ENCODE measurements at places on chromosomes 1 and 21. TPM values are rescaled to one million over a fixed set of nuclear protein-coding genes. Genes with fewer than 3 reads are reported as not detected.

FMO1 gene
- not detected for total RNA-seq

GRCh38 chr1:99849413-99849743 is 783 bp upstream of the AGL start:
- H3K4me3 ChIP-seq: peak overlapping the region; percentile 87
- peak overlapping the region; percentile 95 for H3K27ac ChIP-seq
- H3K4me1 ChIP-seq: peaks cover 36% of the 10 kb centered on the region

SYT6 gene
- total RNA-seq: 0.60 TPM

GRCh38 chr1:115184951-115185331 is 95.6 kb upstream of the TSPAN2 start:
- peak overlapping the region; percentile 96 for H3K27ac ChIP-seq
- DNase-seq: peak; percentile 52
- no peaks in the 10 kb centered on the region for H3K27me3 ChIP-seq
- H3K4me1 ChIP-seq: peaks cover 42% of the 10 kb centered on the region

- no peak overlapping the region for H3K27ac ChIP-seq
- H3K4me3 ChIP-seq: no peak overlapping the region
- peaks cover 10% of the 10 kb centered on the region for H3K4me1 ChIP-seq
- DNase-seq: peak; percentile 74
- H3K27me3 ChIP-seq: no peaks in the 10 kb centered on the region
Observed at GRCh38 chr1:31216016-31216415, 23.7 kb downstream of the NKAIN1 start.

GRCh38 chr1:175947771-175948170 is 204.4 kb upstream of the TNR start:
- no peak overlapping the region for H3K4me3 ChIP-seq
- DNase-seq: no peak
- H3K27me3 ChIP-seq: no peaks in the 10 kb centered on the region
- no peak overlapping the region for H3K27ac ChIP-seq
- H3K36me3 ChIP-seq: peaks cover 16% of the 10 kb centered on the region

DNA sequence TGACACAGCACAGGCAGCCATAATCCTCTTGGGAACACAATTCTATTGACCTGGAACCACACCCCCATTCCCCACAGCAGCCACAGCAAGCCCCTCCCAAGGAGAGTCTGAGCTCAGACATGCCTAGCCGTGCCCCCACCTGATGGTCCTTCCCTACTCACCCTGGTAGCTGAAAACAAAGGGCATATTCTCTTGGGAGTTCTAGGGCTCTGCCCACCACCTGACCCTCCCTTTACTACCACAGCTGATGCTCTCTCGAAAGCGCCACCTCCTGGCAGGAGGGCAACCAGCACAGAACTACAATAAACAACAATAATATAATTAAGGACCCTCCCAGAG is 184.8 kb upstream of the COA6 start:
- H3K27ac ChIP-seq: no peak overlapping the region
- DNase-seq: no peak

- no peaks in the 10 kb centered on the region for H3K36me3 ChIP-seq
- DNase-seq: no peak
- H3K27me3 ChIP-seq: no peaks in the 10 kb centered on the region
Observed at GRCh38 chr21:24824209-24824608, 783.1 kb downstream of the MRPL39 start.

FLG2 gene
- total RNA-seq: not detected

DNA sequence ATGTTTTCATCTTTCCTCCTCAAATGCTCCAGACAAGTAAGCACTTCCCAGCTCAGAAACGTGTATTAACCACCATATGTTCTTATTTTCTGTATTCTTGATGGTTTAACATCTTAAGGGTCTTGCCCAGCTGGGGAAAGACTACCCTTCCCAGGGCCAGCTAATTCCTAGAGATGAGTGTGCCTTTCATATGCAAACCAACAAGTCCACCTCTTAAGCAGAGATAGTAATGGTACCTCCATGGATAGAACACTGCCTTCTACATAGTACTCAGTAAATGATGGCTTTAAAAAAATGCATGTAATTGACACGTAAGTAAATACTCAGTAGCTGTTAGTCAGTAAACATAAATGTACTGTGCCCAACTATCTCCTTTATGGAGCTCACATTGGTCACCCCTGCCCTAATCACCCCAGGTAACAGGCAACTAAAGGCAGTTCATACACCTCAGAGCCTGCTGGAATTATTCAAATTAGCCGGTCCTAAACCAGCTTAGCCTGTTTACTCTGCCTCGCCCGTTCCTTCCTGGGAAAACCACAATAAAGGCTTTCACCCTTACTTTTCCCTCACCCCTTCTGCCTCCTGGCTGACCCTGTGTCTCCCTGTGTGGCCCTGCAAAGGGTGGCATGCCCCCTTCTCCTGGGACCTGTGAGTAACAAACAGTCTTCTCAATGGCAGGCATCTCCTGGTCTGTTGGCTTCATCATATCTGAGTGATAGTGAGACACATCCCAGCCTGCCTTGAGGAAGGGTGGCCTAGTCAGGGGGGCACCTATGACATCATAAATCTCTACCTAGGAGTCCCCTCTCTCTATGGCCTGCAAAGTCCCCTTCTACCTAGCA is 40.1 kb upstream of the KLHDC7A start:
- no peak overlapping the region for H3K27ac ChIP-seq
- H3K4me1 ChIP-seq: no peaks in the 10 kb centered on the region
- H3K4me3 ChIP-seq: no peak overlapping the region
- no peak for DNase-seq
- peaks cover 9% of the 10 kb centered on the region for H3K27me3 ChIP-seq
- no peaks in the 10 kb centered on the region for H3K36me3 ChIP-seq

DNA sequence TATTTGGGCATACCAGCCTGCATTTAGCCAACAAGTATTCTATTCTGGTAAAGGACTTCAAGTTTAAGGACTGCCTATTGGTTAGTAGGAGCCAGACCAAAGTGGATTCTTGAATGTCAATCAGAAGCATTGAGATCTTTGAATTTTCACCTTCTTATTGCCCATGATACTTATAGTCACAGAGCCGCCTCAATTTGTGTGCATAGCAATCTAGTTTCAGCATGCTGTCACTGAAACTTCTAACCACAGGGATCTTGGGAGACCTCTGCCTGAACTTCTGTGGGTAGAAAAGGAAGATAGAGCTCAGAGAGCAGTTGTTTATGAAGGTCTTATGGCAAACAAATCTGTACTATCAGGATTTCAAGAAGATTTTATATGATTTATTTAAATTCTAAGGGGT is 501.4 kb upstream of the USP24 start:
- no peak for DNase-seq
- H3K4me1 ChIP-seq: peaks cover 13% of the 10 kb centered on the region
- no peak overlapping the region for H3K4me3 ChIP-seq
- no peaks in the 10 kb centered on the region for H3K36me3 ChIP-seq

NBPF6 gene
- not detected for total RNA-seq

DNA sequence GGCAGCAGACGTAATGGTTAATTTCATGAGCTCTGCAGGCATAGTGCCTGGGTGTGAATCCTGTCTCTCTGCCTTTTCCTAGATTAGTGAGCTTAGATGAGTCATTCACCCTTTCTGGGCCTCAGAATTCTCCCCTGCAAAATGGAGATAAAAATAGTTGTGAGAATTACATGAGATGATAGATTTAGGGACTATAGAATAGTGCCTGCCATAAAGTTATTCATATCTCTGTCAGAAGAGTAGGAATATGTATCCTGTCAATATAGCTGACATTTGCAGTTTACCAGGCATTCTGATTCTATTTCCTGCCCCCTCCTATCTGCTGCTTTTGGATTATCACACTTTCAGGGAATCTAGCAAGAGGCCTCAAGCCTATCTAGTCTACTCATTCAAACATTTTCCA is 112.0 kb downstream of the PDE4B start:
- H3K27ac ChIP-seq: no peak overlapping the region
- H3K4me3 ChIP-seq: no peak overlapping the region
- no peaks in the 10 kb centered on the region for H3K36me3 ChIP-seq
- DNase-seq: no peak
- H3K27me3 ChIP-seq: no peaks in the 10 kb centered on the region

RNU1-4 gene
- 1,745 TPM for total RNA-seq

HES4 gene
- total RNA-seq: 12.9 TPM

CRNN gene
- total RNA-seq: not detected

GRCh38 chr1:46822248-46822826 is 23.5 kb downstream of the CYP4B1 start:
- DNase-seq: no peak
- H3K27ac ChIP-seq: no peak overlapping the region
- no peaks in the 10 kb centered on the region for H3K27me3 ChIP-seq
- H3K4me3 ChIP-seq: no peak overlapping the region
- no peaks in the 10 kb centered on the region for H3K4me1 ChIP-seq

DNA sequence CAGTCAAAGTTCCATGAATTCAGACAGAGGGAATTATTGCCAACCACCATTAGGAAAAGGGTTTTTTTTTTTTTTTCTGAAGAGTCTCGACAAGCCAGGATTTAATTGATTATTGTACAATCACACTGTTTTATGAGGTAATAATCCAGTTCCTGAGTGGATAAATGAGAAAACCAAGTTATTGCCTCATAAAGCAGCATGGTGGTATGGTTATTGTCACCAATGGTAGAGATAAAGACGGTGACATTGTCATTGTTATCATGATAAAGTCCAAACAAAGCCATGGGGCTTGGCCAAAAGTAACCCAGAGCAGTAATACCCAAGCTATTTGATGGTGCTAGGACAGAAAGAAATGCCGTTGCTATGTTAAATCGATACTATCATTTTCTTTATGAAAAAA is 232.8 kb downstream of the USH2A start:
- no peaks in the 10 kb centered on the region for H3K4me1 ChIP-seq
- H3K27me3 ChIP-seq: peaks cover 4% of the 10 kb centered on the region
- no peak for DNase-seq

DNA sequence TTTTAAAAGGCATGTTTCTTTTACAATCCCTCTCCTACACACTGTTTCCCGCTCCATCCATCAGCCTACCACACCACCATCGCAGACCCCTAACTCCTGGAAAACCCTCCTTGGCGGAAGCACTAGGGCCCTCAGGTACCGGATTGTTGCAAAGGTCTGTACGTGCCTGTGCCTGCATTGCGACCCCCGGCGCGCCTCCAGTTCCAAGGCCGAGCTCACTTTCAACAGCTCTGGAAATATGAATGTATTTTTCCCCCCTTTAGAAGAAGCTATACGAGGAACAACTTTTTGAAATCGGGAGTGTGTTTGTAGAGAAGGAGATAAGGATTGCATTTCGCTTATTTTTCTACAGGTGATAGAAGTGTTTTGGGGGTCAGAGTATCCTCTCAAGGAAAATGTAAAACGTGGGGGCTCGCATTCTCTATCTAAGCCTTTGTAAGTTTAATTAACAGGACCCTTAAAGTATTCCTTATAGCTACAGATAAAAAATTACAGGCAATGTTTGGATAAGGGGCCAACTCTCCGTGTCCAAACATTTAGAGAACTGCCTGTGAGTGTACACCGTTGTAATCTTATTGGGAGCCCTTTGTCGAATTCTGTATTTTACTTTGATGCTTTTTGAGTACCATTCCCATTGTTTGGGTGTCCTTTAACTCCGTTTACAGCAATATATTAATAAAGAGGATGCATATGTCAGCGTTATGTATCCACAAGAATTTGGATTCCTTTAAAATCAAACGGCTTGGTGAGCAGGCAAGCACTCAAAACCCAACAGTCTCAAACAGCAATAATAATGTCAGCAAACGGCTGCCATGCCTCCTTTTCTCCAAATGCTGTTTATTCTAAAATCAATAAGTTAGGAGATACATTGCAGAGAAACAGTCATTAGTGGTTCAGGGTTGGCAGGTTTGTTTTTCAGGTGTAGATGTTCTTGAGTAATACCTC is 5.9 kb downstream of the PRRX1 start:
- peaks cover 6% of the 10 kb centered on the region for H3K27me3 ChIP-seq
- peaks cover 48% of the 10 kb centered on the region for H3K4me1 ChIP-seq
- H3K36me3 ChIP-seq: no peaks in the 10 kb centered on the region

GRCh38 chr1:17606826-17607440 is 67.4 kb downstream of the ARHGEF10L start:
- H3K4me3 ChIP-seq: no peak overlapping the region
- H3K27ac ChIP-seq: no peak overlapping the region
- H3K36me3 ChIP-seq: no peaks in the 10 kb centered on the region
- H3K4me1 ChIP-seq: peaks cover 6% of the 10 kb centered on the region
- no peaks in the 10 kb centered on the region for H3K27me3 ChIP-seq

- H3K4me3 ChIP-seq: no peak overlapping the region
- no peaks in the 10 kb centered on the region for H3K4me1 ChIP-seq
- H3K27ac ChIP-seq: no peak overlapping the region
Observed at GRCh38 chr1:3481836-3482375, 27.4 kb downstream of the ARHGEF16 start.

DNA sequence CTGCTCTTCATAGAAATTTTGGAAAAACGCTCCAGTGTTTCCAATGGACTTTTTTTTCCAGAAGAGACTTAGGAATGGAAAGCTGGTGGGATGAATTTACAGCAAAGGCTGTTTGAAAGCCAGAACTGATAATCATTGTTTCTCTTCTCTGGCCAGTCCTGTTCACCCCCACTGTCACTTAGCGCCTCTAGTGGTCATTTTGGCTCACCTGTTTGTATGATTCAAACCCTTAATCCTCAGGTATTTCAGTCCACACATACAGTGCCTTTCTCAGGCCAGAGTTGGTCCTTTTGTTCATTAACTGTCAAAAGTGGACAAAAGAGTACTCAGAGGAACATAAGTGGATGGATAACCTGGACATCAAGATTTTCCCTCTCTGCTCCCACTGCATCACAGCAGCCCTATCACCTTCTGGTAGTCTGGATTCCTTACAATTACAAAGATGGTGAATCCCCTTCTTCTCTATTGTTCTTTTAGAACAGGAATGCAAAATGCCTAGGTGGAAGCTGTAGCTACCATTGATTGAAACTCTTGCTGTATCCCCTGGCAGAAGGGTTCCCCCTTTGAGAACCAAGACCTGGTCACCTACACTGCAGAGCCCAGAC is 177.6 kb upstream of the OLFM3 start:
- no peaks in the 10 kb centered on the region for H3K4me1 ChIP-seq
- no peak for DNase-seq
- no peaks in the 10 kb centered on the region for H3K36me3 ChIP-seq
- H3K27ac ChIP-seq: no peak overlapping the region

GRCh38 chr1:10208537-10208936 is 1.8 kb upstream of the KIF1B start:
- DNase-seq: no peak
- H3K27ac ChIP-seq: no peak overlapping the region
- peaks cover 34% of the 10 kb centered on the region for H3K4me1 ChIP-seq
- H3K27me3 ChIP-seq: no peaks in the 10 kb centered on the region
- no peaks in the 10 kb centered on the region for H3K36me3 ChIP-seq
- no peak overlapping the region for H3K4me3 ChIP-seq

DNA sequence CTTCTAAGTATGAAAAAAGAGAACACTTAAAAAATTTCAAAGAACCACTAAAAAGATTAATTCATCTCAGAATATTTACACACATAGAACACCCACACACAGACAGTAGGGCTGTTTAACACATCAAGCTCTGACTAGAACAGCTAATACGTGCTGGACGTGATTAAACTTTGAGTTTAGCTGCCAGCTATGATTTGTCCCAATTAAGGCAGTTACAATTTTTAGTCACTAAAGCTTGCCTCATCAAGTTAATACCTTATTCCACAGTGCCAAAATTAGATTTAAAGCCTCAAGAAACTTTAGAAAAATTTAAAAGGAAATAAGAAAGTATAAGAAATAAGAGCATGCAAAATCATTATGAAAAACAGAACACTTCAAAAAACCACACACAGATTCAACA is 18.9 kb downstream of the SLC16A1 start:
- no peak for DNase-seq
- H3K27ac ChIP-seq: peak overlapping the region; percentile 70
- no peak overlapping the region for H3K4me3 ChIP-seq

RHD gene
- not detected for total RNA-seq

All from psoas muscle (tissue), 8 donors.